SK-MEL-5 (cell line): ENCODE measurements at places on chromosomes 16 and 17. TPM values are rescaled to one million over a fixed set of nuclear protein-coding genes. Genes with fewer than 3 reads are reported as not detected.

Gene CDH5
- not detected in 2 replicates for total RNA-seq

Gene WNT3
- 0.77 and 1.1 TPM in 2 replicates for total RNA-seq

Gene EPN3
- total RNA-seq, result 0.03 TPM in 1 of 2 replicates, not detected in the other

Gene CDH3
- 0.55 TPM in 1 of 2 replicates, not detected in the other for total RNA-seq

Gene PRRT2
- total RNA-seq, result not detected in 2 replicates

Gene MPP2
- 1.8 TPM in 2 replicates for total RNA-seq

Gene FOXC2
- total RNA-seq, result not detected in 2 replicates

Gene HIGD1B
- not detected in 2 replicates for total RNA-seq

Gene GINS3
- 10.4 and 12.8 TPM in 2 replicates for total RNA-seq

Gene UBB
- total RNA-seq, result 7,095 and 8,296 TPM in 2 replicates

Gene USP22
- total RNA-seq, result 208 and 210 TPM in 2 replicates
